Spinal cord (tissue), 10 donors: ENCODE measurements at places on chromosomes 5 and 9.

DNA sequence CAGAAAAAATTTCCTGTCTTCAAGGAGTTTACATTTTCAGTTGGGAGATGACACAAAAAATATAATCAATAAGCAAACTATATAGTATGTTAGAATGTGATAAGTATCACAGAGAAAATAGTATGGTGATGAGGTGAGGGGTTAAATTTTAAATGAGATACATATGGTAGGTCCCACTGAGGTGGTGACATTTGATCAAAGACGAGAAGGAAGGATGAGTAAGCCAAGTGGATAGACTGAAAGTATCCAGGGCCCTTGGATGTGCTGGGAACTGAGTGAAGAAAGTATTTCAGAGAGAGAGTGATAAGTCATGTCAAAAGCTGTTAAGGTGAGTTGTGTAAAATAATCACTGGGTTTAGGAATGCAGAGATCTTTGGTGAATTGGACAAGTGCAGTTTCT, 3.5 kb downstream of the CCDC192 start:
- DNase-seq, result no peak

GRCh38 chr5:177515580-177515979, 1.2 kb downstream of the DDX41 start:
- no peak for DNase-seq

DNA sequence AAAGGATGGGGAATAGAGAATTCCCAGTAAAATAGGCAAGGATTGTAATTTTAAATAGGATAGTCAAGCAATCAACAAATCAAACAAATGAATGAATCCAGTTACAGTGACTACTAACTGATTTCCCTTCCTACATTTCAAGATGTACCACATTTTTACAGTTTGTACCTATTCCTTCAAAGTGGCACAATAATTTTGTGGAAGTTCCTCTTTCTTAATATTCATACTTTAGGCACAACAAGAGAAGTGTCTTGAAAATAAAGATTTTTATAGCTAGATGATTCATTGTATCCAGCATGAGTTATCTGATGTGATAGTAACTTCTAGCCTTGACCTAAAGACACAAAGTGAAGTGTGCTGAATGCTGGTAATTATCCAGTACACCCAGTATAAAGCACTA, 122.2 kb upstream of the ACOT12 start:
- DNase-seq, result no peak

DNA sequence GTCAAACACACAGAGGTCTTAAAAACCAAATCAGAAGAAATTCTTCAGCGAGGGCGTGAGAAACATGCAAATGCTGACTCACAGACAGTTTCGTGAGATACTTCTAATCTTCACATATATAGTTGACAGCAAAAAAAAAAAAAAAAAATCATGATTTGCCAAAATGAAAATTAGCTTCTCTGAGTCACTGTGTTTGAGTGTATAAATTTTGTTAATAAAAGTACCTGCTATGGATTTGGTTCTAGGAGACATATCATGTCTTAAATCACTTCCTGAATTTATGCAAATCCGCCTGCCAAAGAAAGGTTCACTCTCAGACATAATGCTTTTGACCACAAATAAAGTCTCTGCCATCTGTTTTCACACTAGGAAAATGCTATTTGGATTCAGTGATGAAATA, 114.3 kb downstream of the SLC1A3 start:
- DNase-seq, result no peak

DNA sequence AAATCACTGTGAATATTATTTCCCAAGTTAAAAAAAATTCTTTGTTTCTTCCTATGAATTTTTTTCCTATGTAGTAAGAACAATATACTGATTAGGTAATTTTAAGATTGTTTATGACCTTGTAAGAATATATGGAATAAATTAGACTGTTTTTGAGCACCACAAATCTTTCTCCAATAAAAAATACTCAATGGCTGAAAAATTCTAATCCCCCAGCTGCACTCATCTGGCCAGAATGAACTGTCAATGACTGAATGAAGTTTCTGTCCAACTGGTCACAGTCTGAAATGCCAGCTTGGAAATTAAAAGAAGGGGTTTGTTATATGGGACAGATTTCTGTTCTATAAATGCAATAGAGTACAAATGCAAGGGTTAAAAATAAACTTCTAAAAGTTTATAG, 569.5 kb upstream of the SEMA6A start:
- DNase-seq, result no peak
